ENCODE measurements at places on chromosomes 2 and 18.

- no peak for DNase-seq
Measured at GRCh38 chr18:48987821-48988220, 37.1 kb upstream of the SMAD7 start.

DNA sequence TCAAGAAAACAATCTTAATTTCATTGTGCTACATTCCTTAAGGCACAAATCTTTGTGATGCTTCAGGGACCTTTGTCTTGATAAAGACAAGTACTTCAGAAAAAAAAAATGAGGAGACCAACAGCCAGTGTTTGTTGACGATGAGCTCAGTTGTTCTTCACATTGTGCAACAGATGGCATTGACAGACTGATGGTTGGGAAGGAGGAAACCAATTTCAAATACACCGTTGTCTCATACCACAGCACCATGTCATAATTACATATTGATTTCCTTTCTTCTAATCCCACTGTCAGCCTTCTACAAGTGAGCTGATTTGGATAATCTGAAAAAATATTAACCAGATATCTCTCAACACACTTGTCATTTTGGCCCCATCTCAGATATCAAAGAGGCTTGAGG, 53.7 kb upstream of the GRB14 start:
- no peak for DNase-seq

- DNase-seq, result no peak
Measured at GRCh38 chr2:196944570-196944969, 18.1 kb upstream of the PGAP1 start.

DNA sequence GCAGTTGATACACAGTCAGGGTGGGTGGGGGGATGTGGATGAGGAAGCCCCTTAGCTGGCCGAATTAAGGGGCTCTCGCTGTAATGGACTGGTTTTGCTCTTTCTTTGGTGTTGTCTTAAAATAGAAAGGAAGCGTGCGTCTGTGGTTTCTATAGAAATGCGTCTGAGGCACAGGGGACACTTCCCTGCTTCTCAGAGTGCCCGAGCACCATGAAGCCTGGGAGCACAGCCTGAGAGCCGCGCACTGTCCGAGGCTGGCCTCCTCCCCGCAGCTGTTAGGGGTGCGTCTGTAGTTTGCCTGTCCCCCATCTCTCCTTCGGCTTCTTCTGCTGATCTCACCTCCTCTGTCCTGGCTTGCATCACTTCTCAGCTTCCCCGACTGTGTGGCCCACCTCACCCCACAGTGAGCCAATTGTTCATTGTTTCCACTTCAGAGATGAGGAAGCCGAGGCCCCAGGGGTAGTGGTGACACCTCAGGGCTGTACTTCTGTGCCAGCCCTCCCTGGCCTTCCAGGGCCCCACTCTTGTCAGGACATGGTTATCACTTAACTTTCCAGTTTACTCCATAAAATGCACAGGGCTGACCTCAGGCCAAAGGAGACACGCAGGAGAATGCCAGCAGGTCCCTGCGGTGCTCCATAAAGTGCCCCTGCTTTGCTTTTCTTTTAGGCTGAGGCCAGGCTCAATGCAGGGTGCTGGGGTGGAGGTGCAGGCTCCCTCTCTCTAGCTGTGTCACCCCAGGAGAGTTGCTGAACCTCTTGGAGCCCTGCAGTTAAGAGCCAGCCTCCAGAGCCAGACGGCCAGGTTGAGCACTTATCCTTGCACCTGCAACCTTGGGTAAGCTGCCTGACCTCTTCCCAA, 210.6 kb downstream of the SEPTIN10 start:
- DNase-seq, result no peak

DNA sequence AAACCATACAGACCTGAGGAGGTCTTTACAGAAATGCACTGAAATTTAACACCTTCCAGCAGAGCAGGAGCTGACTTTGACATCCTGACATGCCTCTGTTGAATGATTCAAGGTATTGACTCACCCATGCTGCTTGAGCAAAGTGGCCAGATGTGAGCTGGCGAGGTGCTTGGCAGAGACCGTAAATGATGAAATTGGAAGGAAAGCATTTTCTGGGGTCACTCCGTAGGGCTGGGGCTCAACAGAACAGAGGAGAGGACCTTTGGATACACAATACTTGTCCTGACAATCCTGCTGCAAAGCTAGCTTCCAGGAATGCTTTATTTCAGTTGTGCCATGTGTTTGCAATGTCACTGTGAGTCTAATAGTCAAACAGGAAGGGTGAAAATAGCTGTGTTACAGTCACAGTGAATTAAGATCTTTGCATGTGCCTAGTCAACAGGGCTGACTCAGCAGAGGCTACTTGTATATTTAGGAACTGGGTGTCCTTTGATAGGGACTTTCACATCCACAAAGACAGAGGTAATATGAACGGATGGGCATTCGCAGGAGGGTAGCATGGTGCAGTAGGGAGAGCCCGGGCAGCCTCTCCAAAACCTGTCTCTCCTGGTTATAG, 31.6 kb upstream of the NCK2 start:
- DNase-seq, result no peak

GRCh38 chr2:3130889-3131635, 246.6 kb downstream of the EIPR1 start:
- DNase-seq, result no peak

DNA sequence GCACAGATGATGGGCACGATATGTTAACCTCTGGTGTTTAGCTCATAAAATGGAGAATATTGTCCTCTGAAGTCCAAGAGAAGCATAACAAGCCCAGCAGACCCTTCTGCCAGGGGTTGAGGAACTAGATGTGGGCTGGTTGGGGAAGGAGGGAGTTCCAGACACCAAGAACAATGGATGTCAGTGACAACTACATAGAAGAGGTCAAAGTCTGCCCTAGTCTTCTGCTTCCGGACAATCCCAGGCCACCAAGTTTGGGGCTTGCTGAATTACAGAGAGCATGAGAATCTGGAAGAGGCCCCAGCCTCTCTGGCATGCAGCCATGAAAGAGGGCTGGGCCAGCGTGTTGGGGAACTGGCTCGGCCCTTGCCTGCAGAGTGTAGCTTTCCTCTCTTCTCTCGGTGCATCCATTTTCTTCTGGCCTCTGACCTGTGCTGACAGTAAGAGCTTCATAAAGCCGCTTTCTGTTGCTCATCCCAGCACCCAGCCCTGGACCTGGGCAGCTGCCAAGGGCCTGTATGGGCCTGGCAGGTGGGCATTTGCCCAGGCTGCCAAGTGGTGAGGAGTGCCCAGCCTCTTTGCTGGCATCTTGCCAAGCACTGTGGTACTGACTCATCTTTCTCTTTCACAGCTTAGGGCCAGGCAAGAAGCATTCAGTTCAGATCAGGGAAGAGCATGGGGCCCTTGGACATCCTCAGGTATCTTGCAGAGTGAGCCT, 14.6 kb upstream of the LAPTM4A start:
- DNase-seq, result no peak

DNA sequence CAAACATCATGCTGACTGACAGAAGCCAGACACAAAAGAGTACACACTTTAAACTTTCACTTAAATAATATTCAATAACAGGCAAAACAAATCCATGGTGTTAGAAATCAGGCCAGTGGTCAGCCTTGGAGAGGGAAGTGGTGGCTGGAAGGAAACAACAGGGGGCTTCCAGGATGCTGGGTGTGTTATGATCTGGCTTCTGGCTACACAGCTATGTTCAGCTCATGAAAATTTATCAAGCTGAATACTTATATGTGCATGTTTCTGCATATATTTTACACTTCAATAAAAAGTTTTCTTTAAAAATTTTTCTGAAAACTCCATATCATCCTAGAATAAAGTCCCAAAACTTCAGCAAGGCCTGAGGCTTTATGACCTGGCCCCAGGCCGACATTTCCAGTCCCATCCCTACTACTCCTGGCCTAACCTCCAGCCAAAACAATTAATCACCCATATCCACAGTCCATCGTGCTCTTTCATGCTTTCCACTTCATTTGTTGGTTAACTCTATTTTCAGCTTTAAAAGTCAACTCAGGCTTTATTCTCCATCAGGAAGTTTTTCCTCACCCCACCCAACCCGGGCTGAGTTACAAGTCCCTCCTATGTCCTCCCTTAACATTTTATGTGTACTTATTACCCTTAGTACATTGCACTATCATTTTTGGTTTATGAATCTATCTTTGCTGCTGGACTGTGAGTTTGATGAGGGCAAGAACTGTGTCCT, 27.9 kb upstream of the SPTBN1 start:
- DNase-seq, result no peak

Data from liver (tissue), 10 donors.